ENCODE measurements at places on chromosomes 12 and 14.
A peak's percentile ranks its signal among the peaks of the same experiment; 100 is the strongest.

DNA sequence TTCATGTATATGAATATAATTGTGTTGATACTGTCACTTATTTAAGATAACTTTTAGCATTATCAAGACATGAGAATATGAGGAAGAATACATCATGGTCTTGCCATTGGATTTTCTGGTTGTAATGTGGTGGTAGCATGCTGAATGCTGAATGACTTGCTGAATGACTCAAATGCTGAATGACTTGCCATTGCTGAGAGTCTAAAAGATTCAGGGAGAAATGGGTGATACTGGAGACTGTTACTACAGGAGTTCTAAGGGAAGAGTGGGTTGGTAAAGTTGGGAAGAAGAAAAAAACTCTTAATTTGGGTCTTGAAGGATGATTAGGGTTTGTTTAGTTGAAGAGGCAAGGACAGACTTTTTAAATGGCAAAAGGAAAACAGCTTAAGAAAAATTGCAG, 72.1 kb upstream of the MANSC4 start:
- no peak for DNase-seq

GRCh38 chr12:88801227-88802095, 221.2 kb upstream of the KITLG start:
- DNase-seq, result no peak

DNA sequence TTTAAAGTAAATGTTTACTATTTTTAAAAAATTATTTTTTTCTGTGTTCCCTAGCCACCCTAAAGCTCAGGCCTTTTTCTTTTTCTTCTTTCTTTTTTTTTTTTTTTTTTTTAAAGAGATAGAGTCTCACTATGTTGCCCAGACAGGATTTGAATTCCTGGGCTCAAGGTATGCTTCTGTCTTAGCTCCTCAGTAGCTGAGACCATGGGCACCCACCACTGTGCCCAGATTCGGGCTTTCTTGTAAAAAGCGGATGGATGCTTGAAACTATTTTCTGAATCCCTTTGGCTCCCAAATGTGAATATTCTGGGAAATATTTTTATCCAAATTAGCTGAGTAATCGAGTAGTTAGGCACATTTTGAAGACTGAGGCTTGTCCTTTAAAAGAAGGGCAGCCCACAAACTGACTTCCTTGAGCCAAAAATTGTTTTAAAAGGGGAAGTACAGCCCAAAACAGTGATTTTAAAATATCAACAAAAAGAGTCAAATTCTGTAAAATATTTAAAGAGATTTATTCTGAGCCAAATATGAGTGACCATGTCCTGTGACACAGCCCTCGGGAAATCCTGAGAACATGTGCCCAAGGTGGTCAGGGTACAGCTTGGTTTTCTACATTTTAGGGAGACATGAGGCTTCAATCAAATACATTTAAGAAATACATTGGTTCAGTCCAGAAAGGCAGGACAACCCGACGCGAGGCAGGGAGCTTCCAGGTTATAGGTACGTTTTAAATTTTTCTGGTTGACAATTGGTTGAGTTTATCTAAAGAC, 28.8 kb upstream of the HIGD1C start:
- DNase-seq, result no peak

- no peak for DNase-seq
Measured at GRCh38 chr14:33184587-33184986, 245.9 kb downstream of the NPAS3 start.

DNA sequence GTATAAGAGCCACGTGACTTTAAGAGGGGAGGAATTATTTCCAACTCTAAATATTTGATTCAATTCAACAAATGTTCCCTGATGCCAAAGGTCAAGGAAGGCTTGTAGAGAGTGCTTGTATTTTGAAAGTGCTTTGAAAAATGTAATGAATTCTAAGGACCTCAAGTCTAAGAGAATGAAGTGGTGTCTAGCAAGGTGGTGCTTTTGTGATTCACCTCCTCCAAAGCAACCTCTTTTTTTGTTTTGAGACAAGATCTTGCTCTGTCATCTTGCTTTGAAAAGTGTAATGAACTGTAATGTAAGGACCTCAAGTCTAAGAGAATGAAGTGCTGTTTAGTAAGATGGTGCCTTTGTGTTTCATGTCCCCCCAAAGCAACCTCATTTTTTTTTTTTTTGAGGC, 13.7 kb downstream of the AK7 start:
- DNase-seq, result no peak

GRCh38 chr12:25135531-25136154, 59.3 kb downstream of the DNAI7 start:
- DNase-seq, result no peak

DNA sequence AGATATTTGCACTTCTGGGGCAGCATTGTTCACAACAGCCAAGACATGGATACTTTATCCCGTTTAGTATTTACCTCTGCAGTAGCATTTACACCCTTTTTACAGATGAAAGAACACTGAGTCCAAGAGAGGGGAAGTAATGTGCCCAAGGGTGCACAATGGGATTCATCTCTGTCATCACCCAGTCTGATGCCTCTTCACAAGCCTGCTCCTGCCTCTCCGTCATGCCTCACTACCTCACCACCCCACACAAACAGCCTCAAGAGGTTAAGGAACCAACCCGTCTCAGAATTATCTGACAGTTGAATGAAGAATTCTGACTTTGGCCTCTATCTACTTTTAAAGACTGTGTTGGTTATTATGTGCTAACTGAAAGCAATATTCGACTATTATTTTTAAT, 368.4 kb downstream of the ATP23 start:
- no peak for DNase-seq

DNA sequence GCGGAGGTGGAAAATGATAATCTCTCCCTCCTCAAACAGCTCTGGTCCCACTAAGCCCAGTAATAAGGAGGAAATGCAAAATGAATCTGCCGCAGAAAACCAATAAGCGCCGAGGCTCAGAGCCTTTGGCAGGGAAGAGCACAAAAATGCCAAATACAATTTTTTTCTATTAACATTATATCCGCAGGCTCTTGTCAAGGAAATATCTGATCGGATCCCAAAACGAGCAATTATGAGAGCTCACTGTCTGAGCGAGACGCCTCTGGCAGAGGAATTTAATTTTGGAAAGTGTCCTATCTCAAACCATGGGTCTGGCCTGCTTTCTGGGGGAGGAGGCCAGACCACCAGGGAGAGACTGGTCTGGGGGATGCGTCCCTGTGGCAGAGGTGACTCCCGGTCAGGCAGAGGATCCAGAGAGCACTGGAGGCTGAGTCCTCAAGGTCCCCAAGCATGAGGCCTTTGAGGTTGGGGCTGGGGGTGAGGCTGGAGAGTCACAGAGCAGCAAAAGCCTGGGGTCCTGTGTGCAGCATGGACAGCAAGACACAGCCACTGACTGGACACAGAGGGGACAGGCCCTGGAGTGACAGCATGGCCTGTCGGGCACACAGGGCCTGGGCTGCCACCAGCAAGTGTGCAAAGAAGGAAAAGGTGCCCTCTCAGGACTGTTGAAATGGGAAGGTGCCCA, 342.8 kb upstream of the SFSWAP start:
- no peak for DNase-seq

DNA sequence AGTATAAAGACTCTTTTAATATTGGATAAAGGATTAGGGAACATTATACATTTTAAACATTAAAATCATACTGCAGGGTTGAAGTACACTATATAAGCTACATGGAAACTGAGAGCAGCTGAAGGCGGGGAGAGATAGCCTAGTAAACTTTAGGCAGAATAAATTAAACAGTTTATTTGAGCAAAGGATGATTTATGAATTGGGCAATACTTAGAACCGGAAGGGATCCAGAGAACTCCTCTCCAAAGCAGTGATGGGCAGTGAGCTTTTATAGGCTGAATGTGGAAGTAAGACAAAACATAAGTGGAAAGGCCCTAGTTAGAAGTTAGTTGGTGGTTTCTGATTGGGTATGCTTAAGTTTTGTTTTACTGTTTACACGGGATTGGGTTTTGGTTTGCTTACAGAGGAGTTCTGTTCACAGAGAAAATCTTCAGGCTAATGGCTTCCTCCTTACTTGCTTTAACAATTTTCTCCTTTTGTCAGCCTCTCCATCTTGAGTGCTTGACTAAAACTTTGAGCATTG, 18.9 kb downstream of the LEMD3 start:
- DNase-seq, result no peak

DNA sequence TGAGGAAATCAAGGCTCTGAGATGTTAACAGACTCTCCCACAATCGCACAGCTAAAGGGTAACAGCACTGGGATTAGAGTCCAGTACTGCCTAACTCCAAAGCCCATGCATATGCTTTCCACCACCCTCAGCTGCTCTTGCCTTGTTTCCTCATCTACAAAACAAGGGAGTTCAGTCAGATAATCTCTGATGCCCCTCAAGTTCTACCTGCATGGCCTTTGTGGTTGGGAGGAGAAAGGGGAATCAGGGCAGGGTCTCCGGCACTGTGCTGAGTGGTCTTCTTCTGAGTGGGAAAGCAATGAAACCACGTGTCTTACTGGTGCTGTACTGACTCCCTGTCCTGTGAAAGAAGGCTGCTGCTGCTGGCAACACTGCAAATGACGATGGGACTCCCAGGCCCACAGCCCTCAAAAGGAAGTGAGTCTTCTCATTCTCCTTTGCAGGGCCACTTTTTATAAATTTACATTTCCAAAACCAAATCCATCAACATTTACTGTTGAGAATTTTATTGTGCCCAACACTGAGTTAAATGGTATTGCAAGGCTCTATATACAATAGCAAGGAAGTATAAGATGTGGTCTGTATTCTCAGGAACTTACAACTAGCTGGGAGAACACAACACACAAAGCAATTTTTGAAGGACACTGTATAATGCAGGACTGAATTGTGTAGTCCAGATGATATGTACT, 19.7 kb upstream of the DUSP16 start:
- no peak for DNase-seq

- DNase-seq, result no peak
Measured at GRCh38 chr12:88571543-88571942, 8.7 kb downstream of the KITLG start.

DNA sequence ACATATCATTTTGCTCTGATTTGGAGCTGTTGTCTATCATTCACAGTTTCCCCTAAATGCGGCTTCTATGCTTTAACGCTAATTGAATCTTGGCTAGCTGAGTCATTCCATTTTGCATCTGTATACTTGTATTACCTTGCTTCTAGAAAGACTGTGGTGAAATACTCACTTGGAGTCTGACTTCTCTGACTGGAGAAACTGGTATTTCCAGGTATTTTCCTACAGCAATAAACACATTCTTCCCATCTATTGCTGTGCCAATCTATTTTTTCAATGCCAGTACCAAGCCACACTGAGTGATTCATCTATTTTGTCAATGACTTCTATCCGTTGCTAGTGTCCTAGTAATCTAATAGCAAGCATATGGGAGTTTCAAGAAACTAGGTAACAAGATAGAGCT, 76.0 kb upstream of the ST8SIA1 start:
- DNase-seq, result no peak

DNA sequence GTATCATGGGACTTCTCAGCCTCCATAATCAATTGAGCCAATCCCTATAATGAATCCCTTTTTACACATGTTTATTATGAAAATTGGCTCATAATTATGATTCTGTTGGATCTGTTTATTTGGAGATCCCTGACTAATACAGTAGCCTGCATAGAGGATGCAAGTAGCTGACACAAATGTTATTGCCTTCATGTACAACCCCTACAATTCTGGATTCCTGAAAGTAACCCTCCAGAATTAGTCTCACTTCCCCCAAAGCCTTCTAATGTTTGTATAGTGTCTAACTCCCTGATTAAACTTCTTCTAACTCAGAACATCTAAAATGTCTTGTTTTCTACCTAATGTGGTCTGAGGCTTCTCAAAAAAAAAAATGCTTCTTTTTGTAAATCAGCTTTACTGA, 6.6 kb upstream of the SMIM10L1 start:
- no peak for DNase-seq

DNA sequence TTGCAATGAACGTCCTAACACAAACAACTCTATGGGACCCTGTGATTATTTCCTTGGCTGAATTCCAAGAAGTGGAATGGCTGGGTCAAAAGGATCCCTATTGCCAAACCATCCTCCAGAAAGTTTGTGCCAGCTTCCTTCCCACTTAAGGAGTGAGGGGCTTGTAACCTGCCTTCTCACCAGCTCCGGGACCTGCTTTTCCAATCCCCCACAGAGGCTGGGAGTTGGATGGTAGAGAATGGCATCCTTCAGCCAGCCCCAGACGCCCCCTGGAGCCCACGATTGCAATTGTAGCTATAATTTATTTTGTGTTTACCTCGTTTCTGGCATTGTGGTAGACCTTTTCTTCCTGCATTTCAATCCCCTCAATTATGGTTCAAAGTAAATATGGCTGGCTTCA, 9.7 kb upstream of the ZDHHC22 start:
- DNase-seq, result peak; percentile 33

DNA sequence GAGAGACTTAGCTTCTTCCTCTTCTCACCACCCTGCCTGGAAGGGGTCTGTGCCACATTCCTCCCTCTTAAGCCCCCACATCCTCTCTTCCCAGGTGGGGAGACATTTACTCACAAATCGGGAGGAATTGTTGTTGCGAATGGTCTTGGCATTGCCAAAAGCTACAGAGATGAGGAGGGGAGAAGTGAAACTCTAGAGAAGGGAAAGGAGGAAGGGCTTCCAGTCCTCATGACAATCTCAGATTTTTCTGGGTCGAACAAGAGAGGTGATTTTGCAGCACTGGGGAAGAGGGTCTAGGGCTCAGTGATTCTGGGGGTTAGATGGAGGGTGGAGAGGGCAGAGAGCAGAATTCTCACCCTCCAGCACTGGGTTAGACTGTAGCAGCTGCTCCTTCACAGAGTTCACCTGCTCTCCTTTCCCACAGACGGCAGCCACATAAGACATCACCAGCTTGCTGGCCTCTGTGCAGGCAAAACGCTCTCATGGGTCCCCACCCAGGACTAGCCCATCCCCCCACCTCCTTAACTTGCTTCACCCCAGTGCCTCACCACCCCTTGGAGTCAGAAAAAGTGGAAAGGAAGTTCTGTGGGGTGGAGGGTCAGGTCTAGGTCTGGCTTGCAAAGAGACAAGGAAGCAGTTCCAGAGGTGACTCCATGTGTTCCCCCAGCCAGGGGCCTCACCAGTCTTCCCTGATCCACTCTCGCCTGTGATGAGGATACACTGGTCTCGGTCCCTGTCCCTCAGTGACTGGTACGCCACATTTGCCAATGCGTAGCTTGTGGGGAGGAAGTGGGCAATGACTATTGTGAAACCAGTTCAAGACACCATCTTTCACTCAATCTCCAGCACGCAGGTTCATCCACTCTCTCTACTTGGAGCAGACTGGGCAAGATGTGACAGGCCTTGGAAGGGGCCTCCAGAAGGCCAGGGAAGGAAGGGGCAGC, 2.7 kb downstream of the MYO1A start:
- no peak for DNase-seq

GRCh38 chr14:73762375-73762822, 48.2 kb upstream of the PNMA1 start:
- DNase-seq, result no peak

- no peak for DNase-seq
Measured at GRCh38 chr12:62205346-62205745, 54.9 kb upstream of the USP15 start.

All from K562 (cell line).